ENCODE measurements at places on chromosomes 4 and X.

DNA sequence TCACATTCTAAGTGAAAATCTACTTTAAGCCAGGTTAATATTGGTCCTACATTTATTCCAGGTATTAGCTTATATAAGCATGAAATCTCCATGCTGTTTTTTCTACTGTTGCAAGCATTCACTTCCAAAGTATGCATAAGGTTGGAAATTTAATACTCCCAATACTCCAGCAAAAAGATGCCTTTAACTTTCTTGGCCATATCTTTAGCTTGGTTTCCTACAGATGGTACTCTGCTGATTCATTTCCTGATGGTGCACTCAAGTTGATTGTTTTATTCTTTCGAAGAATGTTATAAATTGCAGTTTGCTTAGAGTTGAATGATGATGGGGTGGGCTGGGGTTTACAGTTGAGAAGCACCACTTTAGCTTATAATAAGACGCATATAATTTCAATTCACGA, 330.2 kb downstream of the PTTG2 start:
- no peak for DNase-seq

GRCh38 chrX:118720058-118720707, 7.2 kb upstream of the IL13RA1 start:
- no peak for DNase-seq

- DNase-seq: no peak
These were observed 67.5 kb downstream of the PPEF2 start for GRCh38 chr4:75834772-75835154.

- DNase-seq: no peak
These were observed 18.0 kb upstream of the CYP2U1 start for GRCh38 chr4:107913283-107913899.

DNA sequence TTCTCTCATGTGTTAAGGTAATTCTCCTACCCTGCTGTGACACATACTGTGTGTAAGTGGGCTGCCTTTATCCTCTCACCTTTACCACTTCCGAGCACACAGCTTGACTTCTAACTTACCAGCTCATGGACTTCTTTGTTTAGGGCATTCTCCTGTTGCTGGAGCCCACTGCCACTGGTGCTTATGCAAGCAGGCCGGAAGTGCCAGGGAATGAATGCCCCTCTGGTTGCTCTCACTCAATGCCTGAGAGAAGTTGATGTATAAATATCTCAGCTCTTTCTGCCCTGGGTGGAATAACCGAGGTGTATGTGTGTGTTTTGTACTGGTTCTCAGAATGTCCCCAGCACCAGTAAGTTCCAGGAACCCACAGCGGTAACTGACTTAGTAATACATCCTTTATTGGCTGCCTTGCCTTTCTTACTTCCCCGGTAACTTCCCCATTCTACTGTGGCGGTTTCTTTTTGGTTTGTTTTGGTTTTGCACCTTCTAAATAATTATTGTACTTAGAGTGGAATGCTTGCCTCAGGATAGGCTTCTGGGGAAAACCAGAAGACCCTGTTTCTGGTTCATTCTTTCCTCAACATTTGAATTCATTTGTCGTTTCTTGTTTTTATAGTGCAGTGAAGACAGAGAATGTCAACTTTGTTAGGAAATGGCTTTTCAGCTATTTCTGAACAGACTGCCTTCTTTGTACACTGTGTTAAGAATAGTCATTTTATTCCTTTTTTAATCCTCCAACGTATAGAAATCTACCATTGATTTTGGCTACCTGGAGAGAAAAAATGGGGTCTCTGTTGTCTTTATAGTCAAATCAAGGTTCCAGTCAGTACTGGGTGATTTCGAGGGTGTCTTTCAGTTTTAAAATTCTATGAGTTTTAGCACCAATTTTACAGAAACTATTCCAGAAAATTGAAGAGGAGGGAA, 45.4 kb downstream of the CXorf58 start:
- peak; percentile 1 for DNase-seq

DNA sequence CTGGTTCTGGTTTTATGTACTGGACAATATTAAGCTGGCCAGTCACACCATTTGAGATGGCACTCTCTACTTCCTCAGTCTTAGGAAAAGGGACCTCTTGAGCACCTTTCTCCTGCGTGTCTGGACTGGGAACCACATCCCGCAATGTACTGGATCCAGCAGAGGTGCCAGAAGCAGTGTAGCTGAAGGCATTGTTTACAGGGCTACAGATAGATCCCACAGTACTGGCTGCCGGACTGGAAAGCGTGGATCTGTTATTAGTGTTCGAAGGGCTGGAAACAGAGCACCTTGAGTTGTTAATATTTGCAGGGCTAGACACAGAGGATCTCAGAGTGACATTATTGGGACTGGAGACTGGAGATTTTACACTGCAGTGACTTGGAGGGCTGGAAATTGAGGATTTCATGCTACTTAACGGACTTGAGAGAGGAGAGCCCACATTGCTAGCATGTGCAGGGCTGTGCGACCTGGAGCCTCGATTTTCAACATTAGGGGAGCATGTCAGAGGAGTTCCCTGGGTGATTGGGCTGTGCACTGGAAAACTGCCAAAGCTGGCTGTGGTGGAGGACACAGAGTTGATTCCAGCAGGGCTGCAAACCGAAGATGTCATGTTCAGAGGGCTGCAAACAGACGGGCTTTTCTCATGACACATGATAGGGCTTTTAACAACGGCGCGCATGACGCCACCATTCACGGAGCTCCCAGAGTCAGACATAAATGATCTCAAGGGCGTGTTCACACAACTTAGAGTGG, 6.4 kb downstream of the NR3C2 start:
- DNase-seq: no peak

DNA sequence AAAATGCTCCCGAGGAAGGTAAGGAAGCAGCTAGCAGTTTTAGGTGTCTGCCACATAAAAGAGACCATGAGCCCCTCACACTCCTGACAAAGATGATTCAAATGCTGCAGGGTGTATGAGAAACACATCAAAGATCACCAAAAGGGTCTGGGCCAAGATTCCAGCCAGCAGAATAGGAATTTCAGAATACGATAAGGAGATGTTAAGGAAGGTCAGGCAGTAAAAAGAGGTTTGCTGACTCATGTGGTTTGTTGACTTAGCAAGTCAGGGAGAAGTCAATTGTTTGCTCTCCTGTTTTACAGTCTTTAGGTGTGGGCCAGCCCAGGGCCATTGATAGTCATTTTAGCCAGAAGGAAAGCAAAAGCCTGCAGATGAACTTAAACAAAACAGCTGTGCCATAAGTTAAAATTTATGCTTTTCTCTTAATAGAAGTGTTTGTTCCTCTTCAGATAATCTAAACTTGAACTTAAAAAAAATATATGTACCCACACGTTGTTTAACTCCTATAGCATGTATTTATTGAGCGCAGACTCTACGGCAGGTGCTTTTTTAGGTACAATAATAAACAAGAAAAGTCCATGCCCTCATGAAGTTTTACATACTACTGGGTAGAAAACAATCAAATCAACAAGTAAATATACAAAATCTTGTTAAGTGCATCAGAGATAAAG, 115.6 kb downstream of the CAMK2D start:
- DNase-seq: no peak

GRCh38 chrX:103704863-103705262, 5.8 kb upstream of the TMEM31 start:
- DNase-seq: no peak

- no peak for DNase-seq
These were observed 7.0 kb upstream of the TXK start for GRCh38 chr4:48141048-48141447.

GRCh38 chr4:48858130-48858529, 27.2 kb downstream of the OCIAD1 start:
- DNase-seq: no peak

DNA sequence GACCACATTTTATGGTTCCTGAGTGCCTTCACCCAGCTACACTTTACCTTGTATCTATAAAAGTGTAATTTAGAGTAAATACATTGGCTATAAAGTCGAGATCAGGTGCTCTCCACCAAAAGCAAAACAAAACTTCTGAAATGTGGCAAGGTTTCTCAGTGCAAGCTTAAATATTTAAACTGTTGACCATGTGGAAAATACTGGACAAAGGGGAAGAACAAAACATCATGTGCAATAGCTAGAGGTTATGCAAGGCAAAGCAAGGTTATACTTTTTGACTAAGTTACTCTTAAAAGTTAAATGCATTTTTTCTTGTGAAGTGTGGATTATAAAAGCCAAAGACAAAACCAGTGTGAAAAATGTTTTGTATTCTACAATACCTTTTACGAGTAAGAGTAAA, 55.9 kb downstream of the UGT2A2 start:
- DNase-seq: no peak

- no peak for DNase-seq
These were observed 195.0 kb downstream of the ZNF330 start for GRCh38 chr4:141415651-141416050.

- no peak for DNase-seq
These were observed 12.2 kb upstream of the TMEM164 start for GRCh38 chrX:109990582-109991276.

GRCh38 chr4:36209941-36210649, 34.2 kb downstream of the ARAP2 start:
- no peak for DNase-seq

GRCh38 chr4:105470766-105471165, 3.1 kb downstream of the PPA2 start:
- no peak for DNase-seq

- DNase-seq: no peak
These were observed 352.7 kb upstream of the IGFBP7 start for GRCh38 chr4:57462843-57463242.

- DNase-seq: no peak
These were observed 312.3 kb upstream of the DKK2 start for GRCh38 chr4:107348188-107349050.

GRCh38 chr4:152460488-152460887, 75.4 kb downstream of the FBXW7 start:
- DNase-seq: no peak

- no peak for DNase-seq
These were observed 48.7 kb upstream of the SLC4A4 start for GRCh38 chr4:71290074-71290473.

DNA sequence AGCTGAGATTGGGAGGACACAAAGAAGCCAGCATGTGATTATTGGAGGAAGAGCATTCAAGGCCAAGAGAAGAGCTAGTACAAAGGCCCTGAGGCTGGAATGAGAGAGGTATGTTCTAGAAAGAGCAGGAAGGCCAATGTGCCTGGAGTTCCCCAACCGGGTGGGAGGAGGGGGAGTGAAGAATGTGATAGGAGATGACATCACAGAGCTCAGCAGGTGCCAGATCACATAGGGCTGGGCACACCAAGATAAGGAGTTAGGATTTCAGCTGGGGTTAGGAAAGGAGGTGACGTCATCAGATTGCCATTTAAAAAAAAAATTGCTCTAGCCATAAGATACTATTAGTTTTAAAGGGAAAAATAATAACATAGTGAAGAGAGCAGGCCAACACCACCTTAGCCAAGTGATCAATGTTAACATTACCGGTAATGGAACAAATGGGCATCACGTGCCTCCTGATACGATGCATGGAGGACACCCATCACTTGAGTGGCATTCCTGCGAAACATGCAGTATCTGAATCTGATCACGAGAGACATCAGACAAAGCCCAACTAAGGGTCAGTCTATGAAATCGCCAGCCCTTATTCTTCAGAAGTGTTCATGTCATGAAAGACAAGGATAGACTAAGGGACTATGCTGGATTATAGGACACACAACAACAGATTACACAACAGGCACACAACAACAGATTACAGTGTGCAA, 344.3 kb downstream of the BCOR start:
- no peak for DNase-seq

DNA sequence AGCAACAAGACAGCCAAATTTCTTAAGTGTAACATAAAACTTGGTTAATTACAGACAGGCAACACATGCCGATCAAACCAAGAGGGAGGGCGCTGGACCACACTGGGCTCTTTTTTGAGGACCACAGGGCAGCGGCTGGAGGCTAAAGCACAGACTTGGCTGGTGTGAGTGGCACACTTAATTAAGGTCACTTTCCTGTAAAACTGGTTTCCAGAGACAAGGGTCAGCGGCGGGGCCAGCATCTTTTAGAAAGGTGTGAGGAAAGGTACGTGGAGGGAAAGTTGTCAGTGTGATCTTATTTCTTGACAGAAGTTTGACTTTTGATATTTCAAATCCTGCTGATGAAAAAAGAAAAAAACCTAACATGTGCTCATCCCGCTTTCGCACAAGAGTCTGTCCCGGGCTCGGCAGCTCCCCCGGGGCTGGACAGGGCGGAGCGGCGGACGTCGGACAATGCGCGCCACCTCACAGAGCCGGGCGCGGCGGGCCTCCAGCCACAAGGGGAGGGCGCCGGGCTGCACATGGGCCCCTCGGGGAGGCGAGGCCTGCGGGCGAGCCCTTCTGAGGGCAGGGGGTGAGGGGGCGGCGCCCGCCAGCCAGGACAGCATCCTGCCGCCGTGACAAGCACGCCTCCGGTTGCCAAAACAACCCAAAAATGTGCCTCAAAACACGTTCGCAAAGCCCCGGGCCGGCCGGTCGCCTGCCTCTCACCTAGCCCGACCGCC, 660 bp upstream of the HSPA4L start:
- DNase-seq: no peak

DNA sequence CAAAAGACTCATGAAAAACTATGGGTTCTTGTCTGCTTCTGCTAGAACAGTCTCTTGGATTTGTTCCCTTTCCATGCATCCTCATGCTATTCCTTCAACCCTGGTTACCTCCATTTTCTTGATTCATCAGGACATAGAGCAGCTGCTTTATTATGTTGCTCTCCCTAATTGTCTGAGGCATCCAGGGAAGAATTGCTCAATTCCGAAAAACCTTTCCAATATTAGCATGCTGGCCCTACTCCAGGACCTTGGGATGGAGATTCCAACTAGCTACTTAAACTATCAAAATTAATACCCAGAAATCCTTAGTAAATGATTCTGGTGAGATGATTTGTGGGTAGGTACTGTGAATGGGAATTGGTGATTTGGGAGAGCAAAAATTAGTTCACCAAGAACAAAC, 56.6 kb upstream of the FAM47B start:
- DNase-seq: no peak

- DNase-seq: no peak
These were observed 84.8 kb downstream of the TNIP2 start for GRCh38 chr4:2671267-2671895.

- no peak for DNase-seq
These were observed 46.7 kb downstream of the FGF16 start for GRCh38 chrX:77493677-77494553.

DNA sequence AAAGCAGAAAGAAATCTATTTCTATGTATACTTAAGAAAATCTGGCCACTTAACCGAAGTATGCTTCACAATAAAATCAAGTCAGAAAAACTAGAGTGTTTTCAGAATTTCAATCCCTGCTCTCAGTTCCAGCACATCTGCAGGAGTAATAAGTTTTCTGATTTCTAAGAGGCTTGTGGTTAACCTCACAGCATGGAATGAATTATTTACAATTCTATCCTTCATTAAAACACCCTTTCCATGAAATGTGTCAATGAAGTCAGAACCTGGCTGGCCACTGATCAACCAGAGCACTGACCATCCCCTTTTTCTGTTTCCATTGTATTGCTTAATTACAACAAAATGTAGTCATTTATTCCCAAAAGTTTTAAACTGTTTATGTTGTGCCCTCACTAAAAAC, 781.4 kb upstream of the INTU start:
- no peak for DNase-seq
